Brain pericyte (primary cell): ENCODE measurements at places on chromosomes 7 and 10.

DNA sequence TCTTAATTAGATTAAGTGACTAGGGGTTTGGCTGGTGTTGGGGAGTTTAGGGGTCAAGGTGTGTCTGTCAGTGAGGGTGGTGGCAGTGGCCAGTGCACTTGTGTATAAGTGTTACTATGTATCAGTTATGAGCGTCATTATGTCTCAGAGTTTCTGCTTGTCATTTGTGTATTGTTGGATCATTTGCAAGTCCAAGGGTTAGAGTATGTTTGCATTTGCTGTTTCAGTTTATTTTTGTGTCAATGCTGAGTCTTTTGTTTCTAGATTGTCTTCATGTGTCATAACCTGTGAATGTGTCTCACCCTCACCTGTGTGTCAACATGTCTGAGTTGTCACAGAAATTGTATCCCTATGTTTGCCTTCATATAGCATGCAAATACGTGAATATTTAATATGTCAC is 97.5 kb upstream of the PAX2 start:
- DNase-seq: no peak

- DNase-seq: no peak
These were observed 92.7 kb upstream of the SAMD8 start for GRCh38 chr10:75018686-75019307.

- no peak for DNase-seq
These were observed 112.8 kb downstream of the DOCK4 start for GRCh38 chr7:112093409-112093808.

DNA sequence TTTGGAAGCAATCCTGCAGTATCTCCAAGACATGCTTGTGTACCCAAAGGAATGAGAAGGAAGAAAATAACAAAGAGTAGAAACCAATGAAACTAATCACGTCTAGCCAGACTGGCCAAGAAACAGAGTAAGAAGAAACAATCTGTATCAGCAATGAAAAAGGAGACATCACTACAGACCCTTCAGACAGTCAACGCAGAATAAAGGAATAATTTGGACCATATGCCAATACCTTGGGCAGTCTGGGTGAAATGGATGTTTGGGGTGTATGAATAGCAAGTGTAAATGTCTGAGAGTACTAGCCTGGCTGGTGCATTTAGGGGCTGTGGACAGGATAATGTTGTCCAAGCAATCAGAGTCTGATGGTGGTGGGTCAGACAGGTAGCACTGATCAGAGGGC is 61.1 kb downstream of the SLC29A4 start:
- DNase-seq: no peak

DNA sequence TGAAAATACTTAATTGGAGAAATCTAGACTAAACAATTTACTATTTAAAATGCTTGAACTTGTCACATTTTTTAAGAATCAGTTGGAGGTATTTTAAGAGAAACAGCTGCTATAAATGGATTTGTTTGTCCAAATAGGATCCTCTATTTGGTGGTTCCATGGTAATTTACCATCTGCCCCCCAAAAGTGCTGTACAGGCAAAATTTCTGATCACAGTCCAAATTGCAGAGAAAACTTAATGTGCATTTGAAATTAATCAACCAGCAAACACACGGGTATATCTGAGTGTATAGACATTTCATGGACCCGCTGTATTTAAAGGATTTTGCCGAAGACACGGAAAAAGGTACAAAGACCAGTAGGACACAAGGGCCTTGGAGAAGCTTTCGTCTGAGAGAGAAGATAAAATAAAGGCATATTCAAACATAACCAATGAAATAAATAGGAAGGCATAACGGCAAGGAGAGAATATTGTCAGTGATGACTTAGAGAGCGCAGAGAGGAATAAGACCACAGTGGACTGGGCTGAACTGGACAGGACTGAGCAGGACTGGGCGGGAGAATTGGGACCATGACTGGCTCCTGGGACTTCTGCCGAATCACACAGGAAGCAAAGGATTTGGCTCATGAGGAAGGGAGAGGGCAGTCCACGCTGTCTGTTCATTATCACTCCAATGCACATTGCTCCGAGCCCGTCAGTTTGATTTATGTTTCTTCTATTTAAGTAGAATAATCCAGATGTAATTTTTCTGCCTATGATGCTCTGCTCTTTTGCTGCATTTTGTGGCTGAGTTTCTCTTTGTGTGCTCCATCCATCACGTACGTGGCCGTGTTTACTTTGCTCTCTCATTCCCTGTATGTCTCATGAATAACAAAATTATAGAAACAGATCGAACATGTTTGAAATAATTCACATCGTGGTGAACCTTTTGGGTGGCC is 112.8 kb downstream of the PRLHR start:
- DNase-seq: no peak

DNA sequence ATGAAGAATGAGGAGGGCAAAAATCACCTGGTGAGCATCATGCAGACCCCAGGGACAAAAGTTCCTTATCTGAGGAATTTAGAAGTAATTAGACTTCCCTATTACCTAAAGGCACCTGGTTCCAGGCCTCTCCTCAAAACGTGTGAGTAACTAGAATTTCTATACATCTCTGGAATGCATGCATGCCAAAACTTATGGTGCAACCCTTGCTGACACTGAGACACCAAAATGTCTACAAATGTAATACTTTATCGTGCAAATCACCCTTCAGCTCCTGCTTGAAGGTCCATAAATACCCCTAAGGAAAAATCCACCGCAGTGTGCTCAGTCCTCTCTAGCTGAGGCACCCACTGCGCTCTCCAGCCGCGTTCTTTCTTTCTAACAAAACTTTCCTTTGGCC is 84.2 kb downstream of the PAXIP1 start:
- DNase-seq: no peak

DNA sequence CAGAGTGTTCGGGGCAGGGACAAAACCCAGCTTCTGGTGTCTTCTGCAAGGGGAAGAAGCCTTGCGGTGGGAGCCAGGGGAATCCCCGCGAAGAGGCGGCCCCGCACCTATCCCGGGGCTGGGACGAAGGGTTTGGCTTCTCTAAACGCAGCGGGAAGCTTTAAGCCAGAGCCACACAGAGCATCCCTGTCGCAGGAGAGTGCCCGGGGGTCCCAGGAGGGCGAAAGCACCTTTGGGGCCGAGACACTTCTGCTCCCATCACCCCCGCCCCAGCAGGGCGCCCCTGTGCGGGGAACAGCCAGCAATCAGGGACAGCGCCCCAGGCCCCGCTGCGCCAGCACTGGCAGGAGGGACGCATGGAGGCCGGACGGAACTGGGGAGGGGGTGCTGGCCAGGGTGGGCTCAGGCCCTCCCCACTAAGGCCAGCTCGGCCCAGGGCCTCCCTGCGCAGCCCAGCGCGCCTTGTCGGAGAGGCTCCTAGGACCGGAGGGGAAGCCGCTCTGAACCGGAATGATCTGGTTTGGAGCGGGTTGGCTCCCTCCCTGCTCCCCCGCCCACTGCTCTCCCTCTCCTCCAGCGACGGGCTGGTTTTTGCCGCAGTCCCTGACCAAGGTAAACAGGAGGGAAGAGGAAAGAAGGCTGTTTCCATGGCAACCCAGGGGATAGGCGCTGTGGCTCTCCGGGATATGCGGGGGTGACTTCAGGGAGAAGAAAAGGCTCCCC is 63.9 kb downstream of the TMEM209 start:
- no peak for DNase-seq

DNA sequence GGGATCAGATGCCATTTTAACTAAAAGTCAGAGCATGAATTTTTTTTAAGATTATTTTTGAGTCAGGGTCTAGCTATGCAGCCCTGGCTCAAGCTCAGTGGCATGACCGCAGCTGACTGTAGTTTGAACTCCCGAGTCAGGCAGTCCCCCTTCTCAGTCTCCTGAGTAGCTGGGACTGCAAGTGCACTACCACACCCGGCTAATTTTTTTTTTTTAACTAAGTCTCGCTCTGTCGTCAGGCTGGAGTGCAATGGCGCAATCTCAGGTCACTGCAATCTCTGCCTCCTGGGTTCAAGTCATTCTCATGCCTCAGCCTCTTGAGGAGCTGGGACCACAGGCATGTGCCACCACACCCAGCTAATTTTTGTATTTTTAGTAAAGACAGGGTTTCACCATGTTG is 7.8 kb downstream of the TAS2R41 start:
- DNase-seq: no peak

DNA sequence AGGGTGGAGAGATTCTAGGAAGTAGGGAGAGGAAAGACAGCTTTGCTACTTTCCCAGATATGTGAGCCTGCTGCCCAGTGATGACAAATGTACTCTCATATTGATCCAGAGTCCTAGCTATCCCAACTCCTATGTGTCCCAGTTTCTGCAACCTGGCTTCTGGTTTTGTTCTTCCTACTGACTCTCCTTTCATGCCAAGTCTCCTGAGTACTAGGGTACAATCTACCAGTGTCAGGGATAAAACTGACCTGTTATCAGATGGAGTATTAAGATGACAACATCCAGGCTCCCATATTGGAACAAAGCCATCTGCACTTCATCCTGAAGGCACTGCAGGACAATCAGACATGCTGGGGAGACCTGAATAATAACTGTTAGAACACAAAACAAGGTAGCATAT is 233.7 kb upstream of the PHYHIPL start:
- no peak for DNase-seq

DNA sequence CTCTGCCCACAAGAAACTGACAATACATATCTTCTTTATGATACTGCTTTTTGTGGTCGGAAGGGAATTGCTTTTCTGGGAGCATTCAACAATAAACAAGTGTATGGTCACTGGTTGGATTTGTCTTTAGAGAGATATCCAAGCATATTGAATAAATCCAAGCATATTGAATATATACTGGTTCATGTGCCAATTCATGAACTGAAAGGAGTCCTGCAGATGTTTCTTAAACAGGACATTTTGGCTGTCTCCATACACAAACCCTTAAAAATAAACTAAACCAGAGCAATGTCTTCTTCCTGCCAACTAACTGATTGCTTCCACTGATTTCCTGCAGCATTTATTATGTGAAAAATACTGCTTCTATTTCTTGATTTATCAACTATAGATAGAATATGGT is 173.9 kb downstream of the FOXP2 start:
- no peak for DNase-seq

DNA sequence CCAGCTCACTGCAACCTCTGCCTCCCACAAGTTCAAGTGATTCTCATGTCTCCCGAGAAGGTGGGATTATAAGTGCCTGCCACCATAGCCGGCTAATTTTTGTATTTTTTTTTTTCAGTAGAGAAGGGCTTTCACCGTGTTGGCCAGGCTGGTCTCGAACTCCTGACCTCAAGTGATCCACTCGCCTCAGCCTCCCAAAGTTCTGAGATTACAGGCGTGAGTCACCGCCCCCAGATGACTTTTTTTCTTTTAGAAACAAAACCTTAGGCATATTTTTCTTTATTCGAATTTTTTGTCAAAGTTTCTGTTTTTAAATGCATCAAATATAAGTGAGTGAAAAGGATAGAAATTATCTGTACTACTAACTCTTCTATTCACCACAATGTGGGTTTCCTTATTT is 113.1 kb downstream of the LRRC4 start:
- no peak for DNase-seq

DNA sequence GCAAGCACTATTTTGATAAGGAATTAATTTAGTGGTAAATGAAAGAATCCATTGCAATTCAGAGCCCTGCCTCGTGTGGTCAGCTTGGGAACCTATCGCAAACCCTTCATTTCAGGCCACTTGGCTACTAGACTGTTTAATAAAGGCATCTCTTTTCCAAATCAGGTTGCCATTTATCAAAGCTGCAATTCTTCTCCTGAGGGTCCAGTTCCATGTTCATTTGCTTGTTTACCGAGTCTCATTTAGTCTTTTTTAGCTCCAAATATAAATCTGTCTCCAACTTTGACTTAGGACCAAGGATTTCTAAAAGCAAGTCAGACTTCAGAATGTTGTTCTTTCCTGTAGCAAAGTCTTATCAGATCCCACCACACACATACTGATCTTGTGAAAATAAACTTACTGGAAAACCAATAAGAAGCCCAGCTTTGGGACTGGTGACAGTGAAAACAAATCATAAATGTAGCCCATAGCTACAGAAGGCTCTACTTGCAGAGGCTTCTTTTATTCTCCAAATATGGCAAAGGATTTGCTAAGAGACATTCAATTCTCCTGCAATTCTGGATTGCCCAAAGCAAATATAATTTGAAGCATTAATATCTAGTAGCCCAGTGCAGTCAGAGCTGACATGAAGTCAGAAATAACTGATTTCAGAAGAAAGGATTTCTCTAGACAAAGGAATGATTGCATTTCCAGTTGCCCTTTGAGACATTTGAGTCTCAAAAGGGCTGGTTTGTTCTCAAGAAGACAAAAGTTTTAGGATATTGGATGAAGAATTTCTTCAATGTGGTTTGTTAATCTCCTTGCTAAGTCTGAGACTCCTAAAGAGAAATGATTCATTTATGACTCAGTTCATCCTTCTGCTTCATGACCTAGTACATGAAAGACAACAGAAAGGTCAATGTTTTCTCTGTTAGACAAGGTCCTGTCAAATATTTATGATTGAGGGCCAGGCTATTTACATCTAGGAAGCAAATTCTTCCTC is 28.0 kb downstream of the PPP1R3C start:
- no peak for DNase-seq

- no peak for DNase-seq
These were observed 248.3 kb downstream of the PHF14 start for GRCh38 chr7:11221984-11222383.

DNA sequence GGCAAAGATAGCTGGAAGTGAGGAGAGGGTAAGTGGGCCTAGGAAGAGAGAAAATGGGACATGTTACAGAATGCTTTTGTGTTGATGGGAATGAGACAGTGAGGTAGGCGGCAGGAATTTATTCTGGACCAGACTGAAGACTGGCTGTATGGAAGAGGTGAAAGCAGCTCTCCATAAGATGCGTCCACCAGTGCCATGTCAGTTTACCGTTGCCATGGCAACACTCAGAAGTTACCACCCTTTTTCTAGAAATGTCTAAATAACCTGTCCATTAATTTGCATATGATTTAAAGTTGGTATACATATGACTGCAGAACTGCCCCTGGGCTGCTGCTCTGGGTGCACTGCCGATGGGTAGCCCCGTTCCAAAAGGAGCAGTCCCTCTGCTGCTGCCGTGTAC is 46.7 kb downstream of the RAB18 start:
- no peak for DNase-seq

GRCh38 chr10:101492205-101492604 is 95.9 kb downstream of the POLL start:
- no peak for DNase-seq

DNA sequence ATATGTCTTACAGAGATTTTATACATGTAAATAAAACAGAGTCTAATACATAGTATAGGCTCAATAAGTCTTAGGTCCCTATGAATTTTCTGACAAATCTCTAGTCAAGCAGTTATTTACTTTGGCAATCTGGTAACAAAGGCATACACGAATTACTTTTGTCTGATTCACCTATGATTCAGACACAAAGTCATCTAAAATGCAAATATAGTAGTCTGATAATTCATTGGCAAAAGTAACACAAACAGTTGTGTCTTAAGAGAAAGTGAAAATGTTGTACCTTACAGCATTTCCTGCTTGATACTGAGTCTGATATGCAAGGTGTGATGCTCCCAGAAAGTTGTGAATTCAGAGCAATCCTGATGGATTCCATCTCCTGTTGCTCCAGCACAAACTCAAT is 209.4 kb upstream of the PRSS1 start:
- DNase-seq: no peak

- DNase-seq: no peak
These were observed 361.1 kb upstream of the IGFBP3 start for GRCh38 chr7:46282155-46282554.

GRCh38 chr7:138316421-138317043 is 143.5 kb upstream of the TRIM24 start:
- no peak for DNase-seq
